ENCODE measurements at places on chromosomes 5 and 9.
A peak's percentile ranks its signal among the peaks of the same experiment; 100 is the strongest.

- peak; percentile 57 for DNase-seq
Measured at GRCh38 chr5:6686915-6687409, 26.3 kb upstream of the TENT4A start.

DNA sequence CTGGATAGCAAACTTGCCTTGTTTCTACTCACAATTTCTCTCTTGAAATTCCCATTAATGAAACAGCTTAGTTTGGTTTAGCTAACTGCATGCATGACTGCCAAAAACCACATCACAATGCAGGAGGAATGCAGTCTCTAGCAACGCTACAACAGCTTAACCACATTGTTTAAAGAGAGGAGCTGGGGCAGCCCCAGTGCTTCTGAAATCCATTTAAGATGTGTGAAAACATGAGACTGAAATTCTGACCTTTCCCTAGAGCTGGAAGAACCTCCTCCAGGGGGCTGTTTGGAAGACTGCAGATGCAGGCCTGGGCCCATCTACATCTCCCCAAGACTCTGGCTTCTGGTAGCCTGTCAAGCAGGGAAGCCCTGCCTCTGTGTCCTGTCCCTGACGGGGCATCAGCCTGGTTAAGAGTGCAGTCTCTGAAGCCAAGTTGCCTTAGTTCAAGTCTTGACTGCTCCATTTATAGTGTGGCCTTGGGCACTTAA lies 157.1 kb downstream of the ZNF462 start:
- DNase-seq = peak; percentile 91

- no peak for DNase-seq
Measured at GRCh38 chr9:98766586-98766985, 29.8 kb downstream of the ANKS6 start.

- peak; percentile 40 for DNase-seq
Measured at GRCh38 chr5:142906863-142907671, 136.9 kb downstream of the ARHGAP26 start.

GRCh38 chr5:40141896-40142295 lies 537.8 kb upstream of the PTGER4 start:
- no peak for DNase-seq

DNA sequence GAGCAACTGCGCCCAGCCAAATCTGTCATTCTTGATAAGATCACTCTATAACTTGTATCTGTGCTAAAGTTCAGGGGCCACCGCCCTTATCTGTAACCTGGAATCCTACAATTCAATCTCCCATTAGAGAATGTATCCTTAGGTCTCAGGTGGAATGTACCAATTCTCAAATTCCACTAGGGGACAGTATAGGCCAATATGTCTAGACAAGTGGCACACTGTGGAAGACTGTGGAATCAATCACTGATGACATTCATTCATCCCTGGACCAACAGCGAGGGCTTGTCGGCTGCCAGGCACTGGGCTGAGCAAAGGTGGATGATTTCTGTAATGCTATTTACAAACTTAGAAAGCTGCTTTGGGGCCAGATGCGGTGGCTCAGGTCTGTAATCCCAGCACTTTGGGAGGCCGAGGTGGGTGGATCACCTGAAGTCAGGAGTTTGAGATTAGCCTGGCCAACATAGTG lies 28.7 kb upstream of the MEGF9 start:
- DNase-seq = peak; percentile 36

- DNase-seq = no peak
Measured at GRCh38 chr9:98790134-98790841, 6.1 kb downstream of the ANKS6 start.

GRCh38 chr5:93141969-93142368 lies 439.1 kb downstream of the NR2F1-AS1 start:
- no peak for DNase-seq
